Pons (tissue), 1 donor: ENCODE measurements at places on chromosomes 2 and 18.
A peak's percentile ranks its signal among the peaks of the same experiment; 100 is the strongest.

- DNase-seq: no peak
Observed at GRCh38 chr2:207974216-207974605, 51.1 kb downstream of the PLEKHM3 start.

- no peak for DNase-seq
Observed at GRCh38 chr18:75779450-75779849, 351.9 kb upstream of the SMIM21 start.

- no peak for DNase-seq
Observed at GRCh38 chr2:182694189-182694588, 21.9 kb upstream of the DNAJC10 start.

DNA sequence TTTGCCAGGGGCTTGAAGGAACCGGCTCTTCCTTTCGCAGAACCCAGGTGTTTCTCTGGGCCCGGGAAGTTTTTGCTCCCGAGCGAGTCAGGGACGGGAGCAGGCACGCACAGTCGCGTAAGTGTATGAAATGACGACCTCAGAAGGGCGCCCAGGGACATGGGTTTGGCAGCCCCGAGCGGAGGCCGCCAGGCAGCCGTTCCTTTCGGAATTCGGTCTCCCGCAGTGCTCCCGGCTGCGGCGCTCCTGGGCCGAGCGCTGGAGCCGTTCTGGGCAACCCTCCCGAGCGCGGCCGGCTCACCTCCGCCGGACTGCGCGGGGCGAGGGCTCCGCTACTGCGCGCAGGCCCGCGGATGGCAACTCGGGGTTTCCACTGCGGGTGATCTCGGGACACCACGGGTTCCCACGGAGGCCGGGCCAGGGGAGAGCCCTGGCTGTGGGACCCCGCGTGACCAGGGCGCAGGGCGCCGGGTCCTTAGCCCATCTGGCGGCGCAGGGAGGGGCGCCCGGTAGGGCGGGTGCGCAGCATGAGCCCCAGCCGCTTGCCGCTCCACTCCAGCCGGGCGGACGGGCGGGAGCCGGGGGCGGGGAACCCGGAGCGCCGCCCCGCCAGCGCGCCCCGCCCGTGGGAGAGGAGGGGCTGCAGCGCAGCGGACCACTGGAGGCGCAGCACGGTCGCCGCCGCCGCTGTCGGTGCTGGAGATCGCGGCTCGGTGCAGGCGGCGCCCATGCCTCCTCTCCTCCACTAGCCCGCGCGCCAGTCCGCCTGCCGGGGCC lies at the start of gene OSBPL6:
OSBPL6 (plus strand) TSS at position 690 of the 777 bp plus-strand sequence. CDS start 111,673 bp downstream, outside the sequence.
- peak; percentile 68 for DNase-seq

GRCh38 chr2:83850071-83850725 lies 608.9 kb downstream of the SUCLG1 start:
- DNase-seq: no peak

DNA sequence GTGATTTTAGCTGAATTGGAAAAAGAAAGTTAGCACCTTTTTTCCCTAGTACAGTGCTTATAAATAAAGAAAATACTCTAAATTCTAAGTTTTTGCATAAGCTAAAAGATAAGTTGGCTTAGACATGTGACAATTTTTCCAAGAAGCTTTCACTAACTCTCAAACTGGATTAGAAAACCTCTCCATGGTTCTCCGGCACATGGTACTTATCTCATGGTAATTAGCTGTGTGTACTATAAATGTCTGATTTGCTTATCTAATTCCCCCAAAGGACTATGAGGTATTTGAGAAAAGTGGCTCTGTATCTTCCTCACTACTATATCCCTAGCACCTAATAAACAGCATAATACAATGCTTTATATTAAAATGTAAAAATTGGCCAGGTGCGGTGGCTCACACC lies 71.1 kb downstream of the ROCK1 start:
- DNase-seq: no peak

DNA sequence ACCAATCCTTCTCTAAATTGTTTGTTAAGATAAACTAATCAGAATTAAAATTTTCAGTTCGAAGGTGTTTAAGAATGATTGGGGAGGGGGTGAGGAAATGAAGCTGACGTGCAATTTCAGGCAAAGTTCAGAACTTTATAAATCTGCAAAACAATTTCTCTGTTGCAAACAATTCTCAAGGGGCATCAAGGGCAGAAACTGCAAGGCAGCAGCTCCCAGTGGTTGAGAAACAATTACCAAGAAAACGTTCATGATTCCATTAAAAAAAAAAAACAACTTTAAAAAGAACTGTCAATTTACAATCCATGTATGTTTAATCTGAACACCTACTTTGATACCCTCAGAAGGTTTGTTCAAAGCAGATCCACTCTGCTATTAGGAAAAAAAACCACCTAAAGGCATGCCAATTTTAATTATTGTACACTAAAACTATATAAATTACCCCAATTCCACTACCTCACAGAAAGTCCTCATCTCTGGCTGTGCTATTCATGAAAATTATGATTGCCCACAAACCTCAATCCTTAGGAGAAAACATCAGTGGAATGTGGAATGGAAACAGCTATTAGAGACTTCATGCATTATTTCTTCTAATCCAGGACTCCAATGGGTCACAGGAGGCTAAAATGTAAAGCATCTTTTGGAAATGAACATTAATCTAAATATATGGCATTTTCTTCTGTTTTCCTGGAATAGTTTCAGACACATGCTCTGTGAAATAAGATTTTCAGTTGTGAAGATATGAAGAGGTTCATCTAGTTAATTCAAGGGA lies 119.9 kb upstream of the ACVR1C start:
- DNase-seq: no peak

GRCh38 chr2:38866773-38867443 lies 8.8 kb downstream of the DHX57 start:
- DNase-seq: no peak

- DNase-seq: no peak
Observed at GRCh38 chr18:47513614-47514013, 262.2 kb upstream of the SKOR2 start.

DNA sequence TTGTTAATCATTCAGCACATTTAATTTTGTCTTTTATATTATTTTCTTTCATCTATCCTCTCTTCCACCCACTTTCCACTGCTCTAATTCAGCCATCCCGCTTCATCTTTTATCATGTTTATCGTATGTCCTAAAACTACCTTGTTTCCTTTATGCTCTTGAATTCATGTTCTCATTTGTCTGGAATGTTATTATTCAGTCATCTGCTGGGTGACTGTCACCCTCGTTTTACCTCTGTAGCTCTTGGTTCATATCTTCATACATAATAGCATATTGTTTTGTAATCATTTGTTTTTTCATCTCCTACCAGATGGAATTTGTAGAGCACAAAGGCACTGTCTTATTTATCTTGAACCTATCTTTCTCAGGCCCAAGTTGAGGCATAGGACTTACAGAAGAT lies 37.0 kb downstream of the SMCHD1 start:
- DNase-seq: no peak

GRCh38 chr2:230434677-230435324 lies 18.8 kb downstream of the SP100 start:
- DNase-seq: no peak

DNA sequence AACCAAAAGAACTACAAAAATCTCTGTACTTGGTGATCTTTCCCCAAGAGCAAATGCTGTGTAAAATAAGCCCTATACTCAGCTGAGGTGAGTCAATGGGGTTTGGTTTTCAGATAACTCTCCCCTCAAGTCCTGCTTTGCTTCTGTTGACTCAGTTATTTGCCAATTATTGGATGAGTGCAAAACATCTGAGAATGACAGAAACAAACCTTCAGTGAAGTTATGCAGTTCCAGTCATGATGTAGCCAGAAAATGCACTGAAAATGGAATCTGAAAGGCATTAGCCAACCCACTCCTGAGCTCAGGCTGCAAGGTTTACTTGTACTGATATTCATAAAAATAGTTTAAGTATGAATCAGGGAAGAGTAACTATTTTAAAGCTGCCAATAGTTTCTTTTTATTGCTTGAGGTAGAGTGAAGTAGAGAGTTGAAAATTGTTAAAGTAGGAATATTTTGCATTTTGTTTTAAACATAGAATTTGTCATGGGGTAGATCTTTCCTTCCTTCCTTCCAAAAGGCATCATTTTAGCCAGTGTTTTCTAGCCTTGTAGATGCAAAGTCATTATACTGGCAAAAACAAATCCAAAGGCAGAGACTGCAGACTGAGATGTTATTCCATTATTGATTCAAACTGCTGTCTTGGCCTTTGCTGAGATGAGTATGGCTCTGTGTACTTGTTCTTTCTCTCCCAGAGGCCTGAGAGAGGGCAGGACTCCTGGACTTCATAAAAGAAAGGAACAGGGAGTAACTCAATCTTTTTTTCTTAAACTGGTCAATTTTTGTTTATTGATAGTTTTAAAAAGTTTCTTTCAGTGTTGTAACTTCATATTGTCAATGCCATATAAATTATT lies 215.3 kb downstream of the RND3 start:
- DNase-seq: no peak

DNA sequence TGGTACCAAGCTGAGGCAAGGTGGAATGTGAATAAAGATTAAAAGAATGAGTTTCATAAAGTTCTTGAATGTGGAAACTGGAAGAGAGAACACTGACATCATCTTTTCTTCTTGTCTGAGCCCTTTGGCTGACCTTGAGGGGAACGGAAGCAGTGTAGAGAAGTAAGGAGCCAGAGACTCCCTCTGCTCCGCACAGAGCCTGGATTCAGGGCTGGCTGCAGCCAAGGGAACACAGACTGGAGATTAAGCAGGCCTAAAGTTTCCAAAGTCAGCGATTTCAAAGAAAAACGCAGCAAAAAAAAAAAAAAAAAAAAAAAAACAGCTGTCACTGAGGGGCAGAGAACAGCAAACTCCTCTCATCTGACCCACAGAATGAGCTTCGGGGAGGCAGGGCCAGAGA lies 19.3 kb upstream of the ALK start:
- DNase-seq: peak; percentile 34

GRCh38 chr18:23302511-23302850 lies 150.6 kb upstream of the RIOK3 start:
- no peak for DNase-seq

DNA sequence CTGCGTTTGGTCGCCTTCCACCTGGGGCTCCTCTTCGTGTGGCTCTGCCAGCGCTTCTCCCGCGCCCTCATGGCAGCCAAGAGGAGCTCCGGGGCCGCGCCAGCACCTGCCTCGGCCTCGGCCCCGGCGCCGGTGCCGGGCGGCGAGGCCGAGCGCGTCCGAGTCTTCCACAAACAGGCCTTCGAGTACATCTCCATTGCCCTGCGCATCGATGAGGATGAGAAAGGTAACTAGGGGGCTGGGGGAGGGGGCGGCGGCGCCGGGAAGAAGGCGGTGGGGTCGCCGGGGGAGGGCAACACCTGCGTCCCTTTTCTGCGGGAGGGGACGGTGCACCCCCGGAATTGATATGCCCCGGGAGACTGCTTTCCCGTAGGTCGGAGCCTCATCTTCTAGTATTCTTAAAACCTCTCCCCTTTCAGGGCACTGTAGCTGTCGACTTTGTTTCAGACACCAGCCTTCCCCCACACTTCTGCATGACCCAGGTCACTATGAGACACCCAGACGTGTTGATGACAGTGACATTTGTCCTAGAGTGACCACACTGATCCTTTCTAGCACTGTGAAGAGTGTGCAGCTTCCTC lies 755 bp downstream of the SPAST start:
- DNase-seq: peak; percentile 46

DNA sequence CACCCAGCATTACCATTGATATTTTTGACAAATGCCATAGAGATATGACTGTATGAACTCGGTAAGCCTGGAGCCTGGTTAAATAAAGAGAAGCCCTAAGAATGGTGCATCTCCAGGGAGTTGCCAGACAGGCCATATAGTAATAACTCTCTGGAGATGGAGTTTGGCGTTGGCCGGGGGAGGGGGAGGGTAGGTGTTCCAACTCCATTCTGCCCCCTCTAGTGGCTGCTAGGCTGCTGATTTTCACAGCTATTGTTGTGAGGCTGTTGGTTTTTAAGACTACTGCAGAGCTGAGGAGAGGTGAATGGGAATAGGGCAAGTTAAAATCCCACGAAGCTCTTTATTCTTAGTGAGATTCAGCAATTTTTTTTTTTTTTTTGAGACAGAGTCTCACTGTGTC lies 99.9 kb downstream of the GALNT14 start:
- no peak for DNase-seq

- no peak for DNase-seq
Observed at GRCh38 chr2:130288467-130289403, 54.0 kb upstream of the IMP4 start.

- DNase-seq: no peak
Observed at GRCh38 chr2:117983040-117983439, 30.8 kb downstream of the CCDC93 start.

DNA sequence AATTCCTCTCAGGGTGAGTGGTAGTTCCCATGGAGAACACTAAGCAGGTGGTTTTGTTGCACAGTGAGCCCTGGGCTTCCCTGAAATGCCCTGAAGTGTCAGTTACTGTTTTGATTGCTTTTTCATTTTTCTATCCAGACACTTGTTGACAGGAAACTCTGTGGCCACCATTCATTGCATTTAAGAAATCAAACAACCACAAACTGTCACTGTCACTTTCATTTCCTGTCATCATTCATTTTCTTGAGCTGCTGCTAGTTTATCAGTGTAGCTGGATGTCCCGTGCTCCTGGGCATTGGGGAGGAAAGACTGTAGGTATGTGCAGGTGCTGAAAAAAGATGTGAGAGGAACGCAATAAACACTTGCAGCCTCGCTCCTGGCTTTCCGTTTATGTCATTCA lies 891.6 kb upstream of the ZEB2 start:
- no peak for DNase-seq

DNA sequence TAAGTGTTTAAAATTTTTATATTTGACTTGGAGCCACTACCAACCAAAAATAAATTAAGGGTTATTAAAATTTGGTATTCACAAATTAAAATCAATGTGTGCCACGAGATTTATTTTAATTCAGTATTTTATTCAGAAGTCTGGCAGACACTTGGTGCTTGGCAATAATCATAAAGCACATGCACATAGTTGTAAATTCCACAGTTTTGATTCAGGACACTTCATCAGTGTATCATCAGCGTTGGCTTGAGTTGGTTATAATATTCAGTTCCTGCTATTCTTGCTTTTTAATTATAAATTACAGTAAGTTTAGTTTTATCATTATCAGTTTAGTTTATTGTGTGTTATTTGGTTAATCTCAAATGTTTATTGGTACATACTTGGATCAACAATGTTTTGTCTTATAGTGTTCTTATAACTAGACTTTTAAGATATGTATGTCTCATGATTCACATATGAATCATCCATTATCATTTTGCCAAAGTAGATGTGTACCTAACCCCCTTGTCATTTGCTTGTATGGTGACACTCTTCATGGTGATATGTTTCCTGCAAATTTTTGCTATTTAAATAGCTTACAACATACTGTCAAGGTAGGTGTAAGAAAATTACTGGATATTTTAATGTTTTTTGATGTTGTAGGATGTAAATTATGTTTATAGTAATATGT lies 237.9 kb downstream of the BABAM2 start:
- no peak for DNase-seq

- peak; percentile 83 for DNase-seq
Observed at GRCh38 chr18:77208964-77209363, 40.7 kb upstream of the GALR1 start.

GRCh38 chr2:143139835-143140393 lies 10.7 kb downstream of the ARHGAP15 start:
- no peak for DNase-seq

DNA sequence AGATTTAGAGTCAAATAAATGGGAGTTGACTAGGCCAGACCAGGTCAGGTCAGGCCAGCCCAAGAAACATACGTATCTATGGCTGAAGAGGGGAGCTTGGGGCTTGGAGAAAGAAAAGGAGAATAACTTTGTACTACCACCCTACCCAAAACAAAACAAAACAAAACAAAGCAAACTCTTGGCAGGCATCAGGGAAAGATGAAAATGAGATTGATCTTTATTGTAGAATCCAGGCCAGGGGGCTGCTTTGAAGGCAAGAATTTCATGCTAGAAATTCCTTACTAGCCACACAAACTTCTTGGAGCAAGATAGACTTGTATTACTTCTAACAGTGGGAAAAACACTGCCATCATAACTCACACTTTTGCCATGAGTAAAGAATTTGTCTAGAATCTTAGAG lies 26.2 kb downstream of the QPCT start:
- DNase-seq: no peak
